ENCODE measurements at places on chromosomes 12 and 14. TPM values are rescaled to one million over a fixed set of nuclear protein-coding genes. Genes with fewer than 3 reads are reported as not detected.

Gene BMP4
- 24.8 TPM for total RNA-seq

Gene SIRT4
- total RNA-seq = not detected

Gene HOXC4
- 1.1 TPM for total RNA-seq

Gene RPGRIP1
- total RNA-seq = not detected

Gene STAC3
- 0.29 TPM for total RNA-seq

Gene IL26
- total RNA-seq = not detected

- DNase-seq = no peak
Observed at GRCh38 chr14:104421401-104421821, 158.2 kb upstream of the C14orf180 start.

GRCh38 chr14:40870252-40870651, 736.4 kb upstream of the LRFN5 start:
- DNase-seq = no peak

DNA sequence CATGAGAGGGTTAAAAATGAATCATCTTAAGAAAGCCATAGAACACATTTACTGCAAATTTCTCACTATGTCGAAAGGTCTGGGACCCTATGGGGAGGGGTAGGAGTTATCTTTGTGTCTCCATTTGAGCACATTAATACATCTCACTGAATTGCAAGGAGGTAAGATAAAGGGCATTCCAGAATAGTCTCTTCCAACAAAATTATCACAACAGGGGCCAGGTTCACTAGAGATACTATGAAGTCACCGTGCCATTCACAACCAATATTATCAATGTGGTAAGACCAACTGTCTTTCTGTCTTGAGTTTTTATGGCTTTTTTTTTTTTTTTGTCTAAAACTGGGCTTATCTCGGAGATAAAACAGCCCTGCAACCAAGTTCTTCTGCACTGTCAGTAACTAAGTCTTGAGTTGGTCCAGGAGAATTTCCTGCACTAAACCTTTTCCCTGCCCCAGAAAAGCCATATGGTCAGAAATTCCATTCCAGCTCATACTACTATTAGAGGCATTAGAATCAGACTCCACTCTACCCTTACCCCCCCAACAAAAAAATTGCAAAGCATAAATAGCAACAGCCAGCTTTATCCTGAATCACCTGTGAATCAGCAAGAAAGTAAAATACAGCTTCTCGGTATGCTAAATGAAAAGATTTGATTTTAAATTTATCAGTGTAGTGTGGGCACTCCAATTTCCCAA, 79.7 kb downstream of the PTPRR start:
- DNase-seq = no peak

DNA sequence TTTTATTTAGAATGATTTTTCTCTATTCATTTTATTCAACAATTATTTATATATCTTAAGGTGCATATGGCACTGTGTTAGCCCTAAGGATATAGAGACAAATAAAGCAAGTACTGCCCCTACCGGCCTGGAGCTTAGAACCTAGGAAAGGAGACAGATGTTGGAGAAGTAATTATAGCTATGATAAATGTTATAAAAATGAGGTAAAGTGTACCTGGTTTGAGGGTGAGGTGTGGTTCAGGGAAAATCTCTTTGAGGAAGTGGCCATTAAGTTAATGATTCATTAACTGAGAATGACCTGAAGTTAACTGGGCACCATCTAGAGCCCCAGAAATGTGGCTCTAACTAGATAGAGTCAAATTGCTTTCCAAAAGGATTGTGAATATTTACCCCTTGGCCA, 31.9 kb downstream of the CDKL1 start:
- DNase-seq = no peak

- no peak for DNase-seq
Observed at GRCh38 chr14:21155963-21156362, at the start of gene OR5AU1. Gene OR5AU1 (minus strand): TSS chr14:21156063. CDS start chr14:21155872, 191 bp downstream.

GRCh38 chr12:1800401-1801302, 19.7 kb upstream of the LRTM2 start:
- DNase-seq = no peak

- no peak for DNase-seq
Observed at GRCh38 chr14:78581229-78581628, 411.1 kb downstream of the NRXN3 start.

DNA sequence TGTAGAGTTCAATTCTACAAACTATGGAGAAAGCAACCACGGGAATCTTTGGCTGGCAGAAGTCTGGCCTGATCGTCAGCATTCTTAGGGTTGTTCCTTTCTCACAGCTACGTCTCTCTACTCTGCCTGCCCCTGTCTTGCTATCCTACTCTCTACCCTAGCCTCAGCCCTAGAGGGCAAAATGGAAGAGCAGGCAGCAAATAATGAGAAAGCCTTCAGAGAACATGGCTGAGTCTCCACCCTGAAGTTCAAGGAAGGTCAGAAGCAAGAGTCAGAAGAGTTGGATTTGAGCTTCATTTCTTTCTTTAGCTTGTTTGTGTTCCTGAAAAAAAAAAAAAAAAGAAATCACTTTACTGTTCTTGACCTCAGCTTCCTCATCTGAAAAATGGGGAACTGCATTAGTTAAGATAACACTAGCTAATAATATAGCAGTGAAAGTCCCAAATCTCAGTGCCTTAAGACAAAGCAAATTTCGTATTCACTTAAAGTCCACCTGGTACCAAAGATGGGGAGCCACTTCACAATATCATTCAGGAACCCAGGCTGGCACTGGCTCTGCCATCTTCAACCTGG, 50.2 kb upstream of the CCND2 start:
- DNase-seq = no peak

DNA sequence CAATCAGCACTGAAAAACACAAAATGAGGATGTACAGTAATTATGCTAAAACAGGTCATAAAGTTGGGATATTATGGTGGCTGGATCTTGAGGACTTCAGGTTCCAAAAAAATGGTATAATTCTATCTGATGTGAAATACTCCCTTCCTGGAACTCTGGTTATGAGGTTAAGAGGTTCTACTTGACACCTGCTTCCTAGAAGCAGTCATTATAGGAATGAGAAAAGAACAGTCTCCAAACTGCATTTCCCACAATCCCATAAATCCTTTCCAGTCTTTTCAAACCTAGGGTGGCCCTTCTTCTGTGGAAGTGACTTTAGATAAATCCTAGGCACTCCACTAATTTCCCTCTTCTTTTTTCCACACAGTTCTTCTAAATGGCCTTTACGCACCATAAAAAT, 63.7 kb upstream of the OR10AD1 start:
- no peak for DNase-seq

GRCh38 chr12:103495469-103496456, at the start of gene C12orf42:
Gene C12orf42 (minus strand): TSS chr12:103495968. CDS start chr12:103478426, 17,542 bp downstream.
- DNase-seq = peak; percentile 23

- no peak for DNase-seq
Observed at GRCh38 chr12:92488735-92489134, 214.1 kb upstream of the PLEKHG7 start.

DNA sequence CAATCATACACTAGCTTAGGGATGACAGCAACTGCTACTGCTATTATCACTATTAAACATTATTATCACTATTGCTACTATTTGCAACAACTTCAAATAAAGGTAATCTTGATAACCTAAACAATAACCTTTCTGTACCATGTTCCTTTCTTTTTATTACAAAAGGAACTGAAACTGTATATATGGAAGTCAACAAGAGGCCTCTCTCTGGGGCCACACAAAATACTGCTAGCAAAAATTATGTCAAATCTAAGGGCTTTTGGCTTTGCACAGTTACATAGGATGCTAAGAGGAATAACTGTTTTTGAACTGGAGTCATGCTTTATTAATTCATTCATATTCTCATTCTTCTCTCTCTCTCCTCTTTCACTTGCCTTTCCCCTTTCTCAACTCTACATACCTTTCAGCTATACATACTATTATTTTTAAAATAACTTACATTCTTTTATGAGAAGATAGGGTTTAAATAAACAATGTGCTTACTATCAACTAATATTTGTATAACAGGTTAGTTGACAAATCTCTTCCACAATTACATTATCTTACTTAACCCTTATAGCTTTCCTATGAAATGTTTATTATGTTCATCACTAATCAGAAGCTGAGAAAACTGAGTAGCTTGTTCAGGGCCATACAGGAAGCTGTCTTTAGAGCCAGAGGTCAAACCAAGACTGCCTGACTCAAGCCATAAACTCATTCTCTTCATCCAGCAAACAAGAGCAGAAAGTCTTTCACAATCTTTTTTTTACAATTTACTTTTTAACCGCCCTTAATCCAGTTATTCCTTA, 25.7 kb downstream of the SPTSSA start:
- DNase-seq = no peak

GRCh38 chr12:53743266-53744129, 8.3 kb downstream of the CISTR start:
- no peak for DNase-seq

DNA sequence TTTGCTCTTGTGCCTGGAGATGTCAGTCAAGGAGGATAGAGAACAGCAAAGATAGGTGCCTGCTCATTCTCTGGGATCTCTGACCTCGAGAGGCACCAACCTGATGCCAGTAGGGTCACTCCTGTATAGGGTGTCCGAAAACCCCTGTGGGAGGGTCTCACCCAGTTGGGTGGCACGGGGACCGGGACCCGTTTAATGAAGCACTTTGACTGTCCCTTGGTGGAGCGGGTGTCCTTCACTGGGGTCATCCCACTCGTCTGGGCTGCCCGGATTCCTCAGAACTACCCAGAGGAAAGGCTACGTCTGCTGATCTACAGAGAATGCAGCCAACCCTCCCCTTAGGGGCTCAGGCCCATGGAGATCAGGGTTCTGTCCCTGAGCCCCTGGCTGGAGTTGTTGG, 157.6 kb downstream of the CAPZA3 start:
- DNase-seq = no peak

DNA sequence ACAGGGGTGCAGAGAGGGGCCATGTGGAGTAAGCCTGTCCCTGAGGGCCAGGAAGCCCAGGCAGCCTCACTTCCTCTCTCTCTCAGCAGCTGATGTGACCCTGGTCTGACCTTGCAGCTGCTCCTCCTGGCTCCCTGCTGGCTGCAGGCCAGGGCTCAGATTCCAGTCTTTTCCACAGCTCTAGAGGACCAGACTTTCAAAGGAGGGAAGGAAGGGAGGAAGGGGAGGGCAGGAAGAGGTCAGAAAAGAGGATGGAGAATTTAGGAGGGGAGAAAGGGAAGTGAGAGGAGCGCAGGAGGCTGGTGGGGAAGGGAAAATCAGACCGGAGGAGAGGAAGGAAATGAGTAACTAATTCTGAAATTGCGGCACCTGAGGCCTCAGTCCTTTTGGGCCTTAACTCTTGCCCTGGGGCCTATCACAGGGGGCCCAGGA, 40.9 kb upstream of the VASH1 start:
- no peak for DNase-seq

DNA sequence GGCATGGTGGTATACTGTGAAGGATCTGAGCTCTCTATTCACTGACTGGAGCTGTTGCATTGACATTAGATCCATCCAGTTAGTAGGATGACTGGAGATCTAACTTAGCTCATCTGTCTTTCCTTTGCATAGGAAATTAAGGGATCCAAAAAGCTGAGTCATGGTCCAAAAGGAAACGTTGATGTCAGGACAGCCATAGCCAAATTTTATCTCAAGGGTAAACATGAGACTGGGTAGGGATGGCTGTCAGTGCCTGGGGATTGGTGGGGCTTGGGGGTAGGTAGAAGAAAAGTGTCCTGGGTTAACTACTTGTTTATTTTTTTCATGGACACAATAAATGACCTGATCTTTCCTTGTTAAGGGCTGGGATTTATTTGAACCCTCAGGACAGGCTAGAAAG, 4.6 kb downstream of the FAM177A1 start:
- no peak for DNase-seq

- no peak for DNase-seq
Observed at GRCh38 chr12:49646331-49646830, 23.0 kb downstream of the PRPF40B start.

Data from esophagus squamous epithelium (tissue), 5 donors.